ENCODE measurements at places on chromosomes 1 and 21.

GRCh38 chr1:9658199-9658598 is 6.7 kb downstream of the PIK3CD start:
- peak; percentile 30 for DNase-seq

- no peak for DNase-seq
These were observed 692.4 kb downstream of the KCNT2 start for GRCh38 chr1:195915826-195916225.

- no peak for DNase-seq
These were observed 87.2 kb upstream of the POU3F1 start for GRCh38 chr1:38133756-38134155.

- no peak for DNase-seq
These were observed 23.9 kb downstream of the VAV3 start for GRCh38 chr1:107941123-107941522.

DNA sequence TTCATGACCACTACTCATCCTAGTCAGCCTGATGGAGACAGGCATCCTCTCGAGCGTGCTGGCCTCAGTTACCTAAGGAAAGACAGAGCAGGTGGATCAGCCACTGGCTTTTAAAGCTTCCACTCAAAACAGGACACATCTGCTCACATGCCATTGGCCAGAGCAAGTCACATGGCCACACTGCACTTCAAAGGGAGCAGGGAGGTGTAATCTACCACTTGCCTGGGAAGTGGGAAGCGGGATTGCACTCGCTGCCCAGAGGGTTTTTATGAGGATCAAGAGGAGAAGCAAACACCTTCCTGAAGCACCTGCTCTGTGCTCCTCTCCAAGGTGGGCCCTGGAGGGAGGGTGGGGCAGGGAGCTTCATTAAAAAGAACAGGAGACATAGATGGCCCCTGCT is 108.0 kb downstream of the TAS1R2 start:
- no peak for DNase-seq

GRCh38 chr21:42080788-42081083 is 9.6 kb downstream of the UMODL1 start:
- no peak for DNase-seq

All from stimulated activated CD4-positive, alpha-beta T cell treated with anti-CD3 and anti-CD28 coated beads, Interleukin-4, amount 100 ng/mL, for 24 hours (primary cell).